BJ (cell line): ENCODE measurements at places on chromosomes 3 and 15.

GRCh38 chr3:183074261-183074660 lies 25.0 kb downstream of the MCCC1 start:
- peak; percentile 20 for DNase-seq

DNA sequence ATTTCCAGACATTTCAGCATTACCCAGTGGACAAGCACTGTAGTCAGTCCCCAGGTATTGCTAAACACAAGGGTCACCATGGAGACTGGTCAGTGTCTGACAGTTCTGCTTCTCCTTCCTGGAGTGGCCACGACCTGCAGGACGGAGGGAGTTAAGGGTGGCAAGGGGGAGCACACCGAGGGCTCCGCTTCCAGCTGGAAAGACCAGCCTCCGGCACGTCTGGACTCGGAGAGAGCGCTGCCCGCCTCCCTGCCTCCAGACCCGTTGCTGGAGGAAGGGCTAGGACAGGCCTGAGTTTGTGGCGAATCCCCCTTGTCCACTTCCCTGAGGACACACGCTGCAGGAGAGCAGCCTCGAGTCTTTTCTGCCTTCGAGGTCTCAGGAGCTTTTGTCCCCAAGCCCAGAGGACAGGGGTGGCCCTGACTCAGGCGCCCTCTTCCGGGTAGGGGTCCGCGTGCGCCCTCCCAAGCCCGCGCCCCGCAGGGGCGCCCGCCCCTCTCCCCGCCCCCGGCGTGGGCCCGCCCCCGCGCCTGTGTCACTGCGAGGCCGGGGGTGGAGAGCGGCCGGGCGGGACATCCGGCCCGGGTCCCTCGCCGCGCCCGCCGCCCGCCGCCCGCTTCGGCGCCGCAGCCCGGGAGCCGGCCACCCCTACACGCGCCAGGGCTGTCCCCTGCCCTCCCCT lies at the start of gene CHST14:
Gene CHST14, plus strand, starts transcription at position 562 of the 682 bp plus-strand sequence. CDS start 230 bp downstream, outside the sequence.
- no peak for DNase-seq

- DNase-seq = no peak
These were observed 105.6 kb downstream of the ARNT2 start for GRCh38 chr15:80509800-80510199.

- no peak for DNase-seq
These were observed 114.8 kb downstream of the FILIP1L start for GRCh38 chr3:99999536-99999935.
